ENCODE measurements at places on chromosomes 1 and 21. TPM values are rescaled to one million over a fixed set of nuclear protein-coding genes. Genes with fewer than 3 reads are reported as not detected.

GRCh38 chr1:174397261-174397660, 50.5 kb upstream of the GPR52 start:
- no peaks in the 10 kb centered on the region for H3K36me3 ChIP-seq
- no peak for DNase-seq
- no peak overlapping the region for H3K4me3 ChIP-seq
- H3K27ac ChIP-seq, result no peak overlapping the region

GRCh38 chr1:242586360-242586680, 61.8 kb upstream of the PLD5 start:
- no peak overlapping the region for H3K27ac ChIP-seq
- no peaks in the 10 kb centered on the region for H3K4me1 ChIP-seq
- DNase-seq, result no peak
- no peak overlapping the region for H3K4me3 ChIP-seq
- H3K36me3 ChIP-seq, result no peaks in the 10 kb centered on the region

The SPATA46 gene
- not detected for total RNA-seq

DNA sequence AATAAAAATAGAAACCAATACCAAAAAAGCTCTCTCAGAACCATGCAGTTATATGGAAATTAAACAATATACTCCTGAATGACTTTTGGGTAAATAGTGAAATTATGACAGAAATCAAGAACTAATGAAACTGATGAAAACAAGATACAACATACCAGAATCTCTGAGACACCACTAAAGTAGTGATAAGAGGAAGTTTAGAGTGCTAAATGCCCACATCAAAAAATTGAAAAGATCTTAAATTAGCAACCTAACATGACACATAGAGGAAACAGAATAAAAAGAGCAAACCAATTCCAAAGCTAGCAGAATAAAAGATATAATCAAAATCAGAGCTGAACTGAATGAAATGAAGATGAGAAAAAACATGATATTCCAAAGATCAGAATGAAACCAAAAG, 430.9 kb downstream of the LTN1 start:
- H3K27ac ChIP-seq, result no peak overlapping the region
- no peak overlapping the region for H3K4me3 ChIP-seq
- H3K36me3 ChIP-seq, result no peaks in the 10 kb centered on the region

- no peak overlapping the region for H3K27ac ChIP-seq
- H3K27me3 ChIP-seq, result no peaks in the 10 kb centered on the region
- H3K4me1 ChIP-seq, result no peaks in the 10 kb centered on the region
- H3K36me3 ChIP-seq, result no peaks in the 10 kb centered on the region
- DNase-seq, result no peak
These were observed 310.2 kb downstream of the NTNG1 start for GRCh38 chr1:107450899-107451664.

- H3K4me3 ChIP-seq, result no peak overlapping the region
- H3K36me3 ChIP-seq, result no peaks in the 10 kb centered on the region
- no peak for DNase-seq
- peaks cover 23% of the 10 kb centered on the region for H3K4me1 ChIP-seq
- no peak overlapping the region for H3K27ac ChIP-seq
These were observed 125.6 kb upstream of the LMO4 start for GRCh38 chr1:87202922-87203655.

The BRDT gene
- not detected for total RNA-seq

The LCE1E gene
- total RNA-seq, result not detected

DNA sequence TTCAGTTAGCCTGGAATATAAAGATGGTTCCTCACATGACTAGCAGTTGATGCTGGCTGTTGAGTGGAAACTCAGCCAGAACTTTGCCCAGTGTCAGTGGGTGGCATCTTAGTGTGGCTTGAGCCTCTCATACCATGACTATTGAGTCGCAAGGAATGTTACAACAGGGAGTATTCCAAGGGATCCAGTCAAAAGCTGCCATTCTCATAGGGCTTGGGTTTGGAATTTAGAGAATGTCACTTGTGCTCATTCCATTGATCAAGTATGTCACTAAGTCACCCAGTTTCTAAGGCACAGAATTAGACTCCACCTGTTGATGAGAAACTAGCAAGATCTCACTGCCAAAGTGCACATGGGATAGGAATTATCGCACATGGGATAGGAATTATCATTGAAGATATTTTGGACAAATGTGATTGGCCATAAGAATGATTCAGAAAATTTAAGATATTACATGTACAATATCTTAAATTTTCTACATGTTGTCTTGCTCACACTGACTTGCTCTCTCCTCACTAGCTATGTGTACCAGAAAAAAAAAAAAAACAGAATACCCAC, 1290.7 kb upstream of the ADGRL2 start:
- H3K27ac ChIP-seq, result no peak overlapping the region
- H3K36me3 ChIP-seq, result no peaks in the 10 kb centered on the region
- H3K4me3 ChIP-seq, result no peak overlapping the region
- no peaks in the 10 kb centered on the region for H3K27me3 ChIP-seq

DNA sequence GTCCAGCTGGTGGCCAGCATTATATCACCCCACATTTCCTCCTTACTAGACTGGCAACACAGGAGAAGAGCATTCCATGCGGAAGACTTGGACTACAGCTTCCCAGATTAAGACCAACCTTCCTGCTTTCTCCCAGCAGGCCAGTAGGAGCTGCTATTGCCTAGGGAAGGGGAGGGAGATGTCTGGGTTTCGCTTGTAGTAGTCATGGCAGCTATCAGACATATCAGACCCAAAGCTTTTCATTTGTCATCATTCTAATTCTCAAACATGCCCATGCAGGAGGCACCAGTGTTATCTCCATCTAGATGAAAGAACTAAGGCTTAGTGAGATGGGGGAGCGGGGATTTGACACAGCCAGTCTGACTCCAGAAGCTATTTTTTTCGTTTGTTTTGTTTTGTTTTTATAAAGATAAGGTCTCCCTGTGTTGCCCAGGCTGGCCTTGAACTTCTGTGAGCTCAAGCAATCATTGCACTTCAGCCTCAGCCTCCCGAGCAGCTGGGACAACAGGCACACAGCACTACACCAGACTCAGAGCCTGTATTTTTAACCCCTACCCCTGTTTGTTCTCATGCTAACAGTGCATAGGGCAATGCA, 4.5 kb downstream of the PLA2G2A start:
- H3K4me3 ChIP-seq, result no peak overlapping the region
- no peak overlapping the region for H3K27ac ChIP-seq
- DNase-seq, result no peak
- no peaks in the 10 kb centered on the region for H3K27me3 ChIP-seq
- H3K4me1 ChIP-seq, result no peaks in the 10 kb centered on the region

The DCAF8 gene
- total RNA-seq, result 139 TPM

DNA sequence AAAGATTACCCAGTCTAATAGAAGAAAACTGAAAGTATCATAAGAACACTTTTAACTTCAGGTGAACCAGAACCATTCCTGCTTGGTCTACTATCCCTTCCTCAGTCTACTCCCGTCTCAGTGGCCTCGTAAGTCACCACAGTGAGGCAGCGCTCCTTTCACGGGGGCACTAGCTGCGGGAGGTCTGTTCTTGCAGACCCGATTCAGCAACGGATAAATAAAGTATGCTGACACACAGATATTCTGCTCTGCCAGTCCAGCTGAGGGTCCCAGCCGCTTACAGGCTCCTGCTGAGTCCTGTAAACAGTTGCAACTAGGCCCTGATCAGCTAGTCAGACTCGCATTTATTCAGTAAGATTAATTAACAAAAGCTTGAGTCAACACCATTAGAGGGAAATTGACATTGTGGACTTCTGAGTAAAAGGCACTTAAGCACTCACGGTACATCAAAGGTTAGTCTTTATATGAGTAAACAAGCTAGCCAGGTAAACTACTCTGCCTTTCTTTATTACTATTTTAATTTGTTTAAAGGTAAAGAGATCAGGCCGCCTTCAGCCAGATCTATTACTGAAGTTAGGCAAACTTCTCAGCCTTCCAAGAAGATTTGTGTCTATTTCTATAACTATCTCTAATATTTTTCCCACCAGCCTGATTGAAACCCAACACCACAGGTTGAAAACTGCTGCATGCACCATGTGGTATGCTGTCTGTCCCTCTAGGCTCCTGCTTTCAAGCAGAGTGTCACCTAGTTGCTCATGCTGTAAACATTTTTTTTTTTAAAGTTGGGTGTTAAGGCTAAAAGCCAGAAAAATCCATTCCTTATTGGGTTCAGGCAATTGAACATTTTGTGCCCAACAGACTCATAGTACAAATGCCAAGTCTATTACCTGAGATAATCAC, 87.7 kb downstream of the INTS7 start:
- DNase-seq, result no peak
- no peak overlapping the region for H3K4me3 ChIP-seq
- H3K36me3 ChIP-seq, result no peaks in the 10 kb centered on the region
- no peaks in the 10 kb centered on the region for H3K4me1 ChIP-seq

DNA sequence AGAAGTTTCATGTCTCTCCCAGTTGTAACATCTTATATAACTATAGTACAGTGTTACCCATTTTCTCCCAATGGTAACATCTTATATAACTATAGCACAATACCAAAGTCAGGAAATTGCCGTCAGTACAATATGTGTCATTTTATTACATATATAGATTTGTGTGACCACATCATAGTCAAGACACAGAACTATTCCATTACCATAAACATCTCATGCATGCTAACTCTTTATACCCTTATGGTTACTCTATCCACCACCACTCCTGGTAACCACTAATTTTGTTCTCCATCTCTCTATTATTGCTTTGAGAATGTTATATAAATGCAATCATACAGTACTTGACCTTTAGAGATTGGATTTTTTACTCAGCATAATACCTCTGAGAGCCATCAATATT, 120.7 kb downstream of the BACH1 start:
- H3K27ac ChIP-seq, result no peak overlapping the region
- H3K36me3 ChIP-seq, result no peaks in the 10 kb centered on the region
- no peak for DNase-seq

The ACTL8 gene
- total RNA-seq, result 0.18 TPM

- no peaks in the 10 kb centered on the region for H3K36me3 ChIP-seq
- no peaks in the 10 kb centered on the region for H3K27me3 ChIP-seq
- no peaks in the 10 kb centered on the region for H3K4me1 ChIP-seq
- DNase-seq, result no peak
- H3K27ac ChIP-seq, result no peak overlapping the region
- H3K4me3 ChIP-seq, result no peak overlapping the region
These were observed 33.3 kb downstream of the MAEL start for GRCh38 chr1:167022384-167022783.

GRCh38 chr21:35326677-35327076, 277.6 kb upstream of the RUNX1 start:
- no peak overlapping the region for H3K4me3 ChIP-seq
- no peak for DNase-seq
- no peaks in the 10 kb centered on the region for H3K27me3 ChIP-seq
- no peaks in the 10 kb centered on the region for H3K4me1 ChIP-seq
- H3K36me3 ChIP-seq, result no peaks in the 10 kb centered on the region

- H3K4me1 ChIP-seq, result no peaks in the 10 kb centered on the region
- no peak overlapping the region for H3K4me3 ChIP-seq
- no peaks in the 10 kb centered on the region for H3K36me3 ChIP-seq
- H3K27ac ChIP-seq, result no peak overlapping the region
These were observed 128.8 kb downstream of the KIAA0319L start for GRCh38 chr1:35428360-35428759.

DNA sequence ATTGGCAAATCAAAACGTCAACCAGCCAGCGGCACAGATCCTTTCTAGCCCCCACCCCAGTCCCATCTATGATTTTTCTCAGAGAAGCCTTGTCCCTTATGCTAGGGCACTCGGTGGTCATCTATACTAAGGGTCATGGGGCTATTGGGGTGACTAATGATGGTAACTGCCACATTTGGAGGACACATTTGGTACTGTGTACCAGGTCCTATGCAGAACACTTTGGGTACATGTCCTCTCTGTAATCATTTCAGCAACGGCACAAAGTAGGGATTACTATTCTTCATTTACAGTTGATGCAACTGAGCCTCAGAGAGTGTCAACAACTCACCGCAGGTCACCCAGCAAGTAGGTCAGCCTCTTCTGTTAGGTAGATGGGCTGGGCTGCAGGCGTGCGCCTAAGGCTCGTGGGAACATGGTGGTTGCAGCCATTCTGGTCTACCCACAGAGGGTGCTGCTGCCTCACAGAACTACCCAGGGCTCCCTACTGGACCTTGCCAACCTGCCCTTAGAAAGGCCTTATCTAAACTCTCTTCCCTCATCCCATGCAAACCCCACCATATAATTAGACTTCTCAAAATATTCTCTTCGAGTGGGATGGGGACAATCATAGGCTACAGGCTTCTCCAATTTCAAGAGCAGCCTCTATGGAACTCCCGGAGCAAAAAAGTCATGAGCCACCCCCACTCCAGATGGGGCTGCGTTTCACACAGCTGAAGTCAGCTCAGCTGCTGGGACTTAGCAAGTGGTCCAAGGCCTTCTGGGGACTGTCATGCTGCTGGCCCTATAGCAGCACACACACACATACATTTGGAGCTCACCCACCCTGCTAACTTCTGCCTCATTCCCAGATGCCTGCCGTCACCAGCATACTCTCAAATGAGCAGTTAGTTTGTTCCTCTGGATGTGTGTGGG, 5.8 kb upstream of the SDHB start:
- no peaks in the 10 kb centered on the region for H3K4me1 ChIP-seq
- no peak overlapping the region for H3K27ac ChIP-seq
- no peak for DNase-seq
- H3K4me3 ChIP-seq, result no peak overlapping the region

GRCh38 chr1:36377791-36378492, 7.8 kb downstream of the STK40 start:
- DNase-seq, result no peak
- H3K36me3 ChIP-seq, result no peaks in the 10 kb centered on the region
- H3K4me3 ChIP-seq, result no peak overlapping the region
- H3K27ac ChIP-seq, result peak overlapping the region; percentile 35
- peaks cover 84% of the 10 kb centered on the region for H3K4me1 ChIP-seq

GRCh38 chr21:42554251-42554961, 40.8 kb downstream of the SLC37A1 start:
- peaks cover 11% of the 10 kb centered on the region for H3K4me1 ChIP-seq
- no peak overlapping the region for H3K4me3 ChIP-seq
- H3K27me3 ChIP-seq, result no peaks in the 10 kb centered on the region
- H3K36me3 ChIP-seq, result no peaks in the 10 kb centered on the region
- DNase-seq, result no peak

The DDAH1 gene
- total RNA-seq, result 13.5 TPM

GRCh38 chr1:3881193-3881480, 18.9 kb downstream of the C1orf174 start:
- H3K4me3 ChIP-seq, result no peak overlapping the region
- H3K4me1 ChIP-seq, result no peaks in the 10 kb centered on the region
- H3K27me3 ChIP-seq, result no peaks in the 10 kb centered on the region

The MAPKAPK2 gene
- total RNA-seq, result 37.8 TPM

- no peaks in the 10 kb centered on the region for H3K36me3 ChIP-seq
- no peak overlapping the region for H3K27ac ChIP-seq
- no peak for DNase-seq
- H3K4me1 ChIP-seq, result no peaks in the 10 kb centered on the region
- H3K27me3 ChIP-seq, result no peaks in the 10 kb centered on the region
These were observed 53.0 kb upstream of the ABCG1 start for GRCh38 chr21:42165901-42166300.
